ENCODE measurements at places on chromosomes 12 and 14.

- no peak for ATAC-seq
These were observed 5.9 kb upstream of the EID3 start for GRCh38 chr12:104297477-104298113.

DNA sequence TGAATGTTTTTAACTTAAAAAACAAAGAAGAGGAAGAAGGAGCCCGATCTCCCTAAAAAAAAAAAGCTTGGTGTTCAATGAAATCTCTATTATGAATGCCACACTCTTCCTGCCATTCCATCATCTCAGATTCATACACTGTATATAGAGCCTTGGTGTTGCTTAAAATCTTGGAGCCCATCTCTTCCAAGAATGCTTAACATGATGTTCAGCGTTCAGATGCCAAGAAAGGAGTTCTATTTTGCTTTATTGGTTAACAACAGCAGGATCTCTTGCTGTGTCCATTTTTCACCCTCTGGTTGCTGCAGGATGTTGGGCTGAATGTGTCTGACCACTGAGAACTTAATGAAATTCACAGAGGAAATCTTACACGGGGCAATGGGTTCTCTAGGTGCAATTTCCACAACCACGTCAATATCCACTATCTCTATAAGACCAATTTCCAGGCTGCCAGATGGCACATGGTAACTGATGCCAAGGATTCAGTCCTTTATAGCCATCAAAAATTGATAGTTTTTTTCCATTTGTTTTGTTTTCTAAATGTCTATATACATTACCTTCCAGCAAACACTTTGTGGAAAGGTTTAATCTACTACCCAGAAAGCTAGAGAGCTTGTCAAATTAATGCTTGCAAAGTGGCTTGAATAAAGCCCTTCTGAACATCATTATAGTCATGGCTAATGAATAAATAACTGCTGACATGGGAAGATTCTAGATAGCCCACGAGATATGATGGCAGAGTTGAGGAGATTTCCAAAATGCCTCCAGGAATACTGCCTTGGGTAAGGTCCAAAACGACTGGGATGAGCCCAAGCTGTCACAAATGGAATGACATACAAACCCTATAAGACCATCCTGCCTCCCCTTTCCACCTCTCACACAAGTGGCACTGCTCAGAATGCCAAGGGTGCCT is 26.5 kb downstream of the RERG start:
- no peak for ATAC-seq

DNA sequence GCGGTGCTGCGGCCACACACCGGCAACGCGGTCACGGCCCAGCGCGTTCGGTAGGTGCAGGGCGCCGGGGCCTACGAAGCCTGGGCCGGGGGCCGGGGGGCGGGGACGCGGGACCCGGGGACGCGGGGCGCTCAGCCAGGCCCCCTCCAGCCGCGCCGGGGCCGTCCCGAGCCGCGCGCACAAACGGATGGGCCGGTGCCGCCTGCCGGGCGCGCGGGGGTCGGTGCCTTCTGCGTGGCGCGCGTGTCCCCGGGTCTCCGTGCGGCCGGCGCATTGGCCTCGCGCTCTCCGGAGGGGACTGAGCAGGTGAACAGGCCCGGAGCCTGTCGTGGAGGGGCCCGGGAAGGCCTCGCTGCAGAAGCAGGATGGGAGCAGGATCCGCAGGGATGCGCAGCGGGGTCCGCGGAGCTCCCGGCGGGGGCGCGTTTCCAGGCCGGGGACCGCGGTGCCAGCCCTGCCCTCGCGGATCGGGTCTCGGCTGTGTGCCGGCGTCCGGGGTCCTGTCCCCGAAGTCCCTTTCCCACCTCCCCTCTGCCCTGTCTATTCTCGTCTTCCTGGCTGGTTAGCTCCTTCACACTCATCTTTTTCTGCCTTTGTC is 421 bp downstream of the GLT1D1 start:
- ATAC-seq, result peak; percentile 15

DNA sequence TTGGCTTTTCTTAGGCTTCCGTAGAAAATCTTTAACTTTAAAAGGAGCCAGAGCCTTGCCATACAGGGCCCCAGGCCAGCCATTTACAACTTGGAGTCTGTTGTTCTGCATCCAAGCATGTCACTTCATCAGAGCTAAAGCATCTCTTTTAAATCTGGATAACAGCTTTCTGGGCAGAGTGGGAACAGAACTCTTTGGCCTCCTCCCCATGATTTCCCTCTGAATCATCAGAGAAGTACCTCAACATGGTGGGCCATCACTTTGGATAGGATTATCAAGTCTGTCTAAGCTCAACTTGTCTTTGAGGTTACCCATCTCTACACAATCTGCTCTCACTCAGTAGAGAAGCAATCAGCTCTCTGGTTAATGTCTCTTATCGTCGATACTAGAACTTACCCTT is 170.9 kb downstream of the SLC6A15 start:
- no peak for ATAC-seq

DNA sequence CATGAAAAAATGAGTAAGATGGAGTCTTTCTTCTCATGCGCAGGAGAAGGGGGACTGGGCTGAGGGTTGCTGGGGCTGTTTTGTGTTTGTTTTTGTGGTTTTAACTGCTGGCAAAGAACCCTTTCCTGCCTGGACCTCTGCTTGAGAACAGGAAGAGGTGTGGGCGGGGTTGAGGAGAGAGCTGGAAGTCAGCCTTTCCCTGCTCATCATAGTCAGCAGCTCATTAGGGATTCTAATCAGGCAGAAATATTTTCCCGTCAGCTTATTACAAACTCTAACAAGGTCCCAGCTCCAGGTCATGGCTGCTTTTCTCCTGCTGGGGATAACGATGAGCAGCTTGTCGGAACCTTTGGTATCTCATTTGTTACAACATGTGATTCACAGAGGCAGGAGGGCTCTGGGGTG is 185.0 kb upstream of the NRXN3 start:
- ATAC-seq, result no peak

DNA sequence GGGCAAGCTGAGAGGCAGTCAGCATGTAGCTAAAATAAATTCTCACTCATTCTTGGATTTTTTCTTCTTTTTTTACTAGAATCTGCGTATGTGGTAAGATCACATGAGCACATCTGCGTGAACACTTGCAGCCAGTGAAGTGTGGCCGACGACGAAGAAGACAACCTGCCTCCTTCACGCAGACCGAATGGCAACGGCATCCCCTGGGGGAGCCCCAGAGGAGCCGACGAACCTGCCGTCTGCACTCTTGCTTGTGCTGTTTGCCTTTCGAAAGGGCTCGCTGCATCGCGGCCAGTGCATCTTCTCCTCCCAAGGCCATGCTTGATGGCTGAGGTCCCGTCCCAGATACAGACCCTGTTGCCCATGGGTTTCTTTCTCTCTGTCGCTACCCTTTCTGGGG is 113.8 kb downstream of the KCNK10 start:
- ATAC-seq, result no peak

GRCh38 chr12:29702972-29703371 is 80.8 kb downstream of the TMTC1 start:
- no peak for ATAC-seq

GRCh38 chr14:38199739-38200138 is 8.0 kb upstream of the SSTR1 start:
- ATAC-seq, result peak; percentile 80

DNA sequence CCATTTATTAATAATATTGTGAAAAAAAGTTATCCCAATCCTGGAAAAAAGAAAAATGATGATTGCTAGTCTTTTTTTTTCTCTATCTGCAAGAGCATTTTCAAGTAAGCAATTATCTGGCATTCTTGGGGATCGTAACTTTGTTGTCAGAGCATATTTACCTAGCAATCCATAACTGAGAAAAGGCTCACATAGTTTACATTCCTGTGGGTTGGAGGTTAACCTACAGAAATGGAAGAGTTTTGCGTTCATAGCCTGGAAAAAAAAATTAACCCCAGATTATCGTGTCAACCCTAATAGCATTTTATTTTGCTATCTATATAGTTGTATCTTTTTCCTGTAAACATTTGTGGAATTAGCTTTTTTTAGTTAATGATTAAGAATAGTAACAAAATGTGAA is 292.3 kb downstream of the DAD1 start:
- ATAC-seq, result no peak

DNA sequence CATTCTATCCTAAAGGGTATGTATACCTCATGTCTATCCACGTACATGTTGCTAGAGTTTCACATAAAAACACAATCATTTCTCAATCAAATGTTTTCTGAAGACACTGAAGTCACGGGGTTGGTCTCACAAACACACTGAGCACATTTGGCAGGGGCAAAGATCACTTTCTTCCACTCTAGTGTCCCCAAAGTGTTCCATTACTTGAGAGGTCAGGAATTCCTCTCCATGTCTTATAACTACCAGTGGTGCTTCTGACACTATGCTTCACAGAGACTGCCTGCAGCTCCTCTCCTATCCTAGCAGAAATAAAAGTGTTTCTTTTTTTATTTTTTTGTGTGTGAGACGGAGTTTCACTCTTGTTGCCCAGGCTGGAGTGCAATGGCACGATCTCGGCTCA is 19.1 kb downstream of the ZFYVE1 start:
- no peak for ATAC-seq

GRCh38 chr12:116323406-116324386 is 46.2 kb upstream of the MED13L start:
- no peak for ATAC-seq

- no peak for ATAC-seq
These were observed 364.1 kb downstream of the PCNX1 start for GRCh38 chr14:71271166-71271945.

- ATAC-seq, result peak; percentile 23
These were observed 17.4 kb downstream of the SDSL start for GRCh38 chr12:113439606-113440030.

- no peak for ATAC-seq
These were observed 869 bp upstream of the RIMBP2 start for GRCh38 chr12:130716969-130717366.

GRCh38 chr14:64801800-64802199 is 77.9 kb downstream of the SPTB start:
- no peak for ATAC-seq

DNA sequence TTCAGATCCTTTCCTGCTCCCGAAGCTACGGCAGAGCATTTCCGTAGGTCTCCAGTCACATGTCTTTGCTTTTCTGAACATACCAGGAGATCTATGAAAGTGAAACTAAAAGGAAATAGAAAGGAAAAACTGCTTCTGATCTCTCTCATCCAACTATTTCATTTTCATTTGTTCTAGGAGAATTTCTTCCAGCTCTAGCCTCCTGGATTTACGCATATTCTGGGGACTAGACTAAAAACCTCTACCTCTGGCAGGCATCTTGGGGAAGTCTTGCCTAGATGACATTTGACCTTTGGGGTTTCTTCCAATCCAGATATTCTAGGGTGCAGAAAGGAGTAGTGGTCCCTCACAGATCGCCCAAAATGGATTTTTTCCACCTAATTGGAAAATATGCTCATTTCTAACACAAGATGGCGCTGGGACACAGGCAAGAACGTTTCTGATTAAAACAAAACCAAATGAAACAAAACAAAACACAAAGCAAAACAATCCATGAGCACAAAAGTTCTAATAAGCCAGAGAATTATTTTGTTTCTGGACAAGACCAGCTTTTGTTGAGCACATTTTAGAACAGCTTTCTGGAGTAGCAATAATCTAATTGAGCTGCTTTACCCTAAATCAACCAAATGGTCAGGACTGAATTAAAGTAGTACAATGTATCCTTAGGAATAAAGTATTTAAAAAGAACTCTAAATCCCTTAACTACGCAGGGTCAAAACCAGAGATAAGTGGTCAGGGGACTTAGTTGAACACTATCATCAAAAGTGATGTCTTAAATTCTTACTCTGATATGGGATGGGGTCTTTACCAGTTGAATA is 12.3 kb upstream of the PARP11 start:
- ATAC-seq, result no peak

- ATAC-seq, result no peak
These were observed 63.2 kb upstream of the SLC24A4 start for GRCh38 chr14:92259613-92260357.

DNA sequence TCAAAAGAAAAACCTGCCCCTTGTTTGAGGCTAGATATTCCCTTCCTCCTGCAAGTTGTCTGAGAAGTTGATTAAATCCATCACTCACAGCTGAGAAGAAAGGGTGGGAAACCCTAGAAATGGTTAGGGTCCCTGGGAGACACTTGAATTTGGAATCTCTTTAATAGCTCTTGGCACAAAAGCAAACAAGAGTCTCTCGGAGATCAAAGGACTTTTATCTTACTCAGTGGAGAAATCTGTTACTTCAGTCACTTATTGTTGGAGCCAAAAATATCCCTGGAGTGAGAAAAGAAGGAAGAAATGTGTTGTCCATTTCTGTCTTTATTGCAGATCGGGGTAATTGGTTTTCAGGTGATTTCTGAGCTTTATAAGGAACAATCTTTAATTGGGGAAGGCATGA is 47.0 kb downstream of the TMEM132C start:
- no peak for ATAC-seq

GRCh38 chr14:85038526-85039352 is 491.2 kb upstream of the FLRT2 start:
- no peak for ATAC-seq

DNA sequence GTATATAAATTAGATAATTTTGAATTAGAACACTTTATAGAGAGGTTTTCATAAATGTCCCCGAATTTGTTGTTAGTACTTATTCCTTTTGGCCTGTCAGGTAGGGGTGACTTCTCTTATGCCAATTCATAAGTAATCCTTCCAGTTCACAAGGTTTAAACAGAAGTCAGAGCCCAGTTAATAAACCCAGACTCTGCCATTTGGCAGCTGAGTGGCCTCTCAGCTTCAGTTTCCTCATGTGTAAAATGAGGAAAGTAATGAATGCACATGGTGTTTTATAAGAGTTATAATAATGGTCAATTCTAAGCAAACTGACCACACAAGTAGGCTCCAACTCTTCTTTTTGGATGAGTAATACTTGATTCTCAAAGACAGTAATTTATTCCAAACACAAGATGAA is 10.3 kb downstream of the MTERF2 start:
- no peak for ATAC-seq

GRCh38 chr12:74614426-74614825 is 76.8 kb downstream of the ATXN7L3B start:
- no peak for ATAC-seq

DNA sequence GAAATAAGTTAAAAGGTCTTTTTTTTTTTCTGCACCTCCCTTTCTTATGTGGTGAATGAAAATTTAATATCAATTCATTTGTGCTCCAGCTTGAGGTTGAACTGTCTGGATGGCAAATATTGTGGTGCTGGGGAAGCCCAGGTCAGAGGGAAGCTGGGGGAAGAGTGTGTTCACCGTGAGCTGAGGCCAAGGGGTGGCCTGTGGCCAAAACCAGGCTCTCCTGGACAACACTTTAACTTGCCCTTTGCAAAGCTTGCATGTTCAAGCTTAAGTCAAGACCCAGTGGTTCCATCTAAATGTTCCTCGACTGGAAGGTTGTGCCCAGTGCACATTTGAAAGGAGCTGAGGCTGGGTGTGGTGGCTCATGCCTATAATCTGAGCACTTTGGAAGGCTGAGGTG is 28.8 kb downstream of the DRAM1 start:
- no peak for ATAC-seq

- no peak for ATAC-seq
These were observed 23.4 kb upstream of the TMX1 start for GRCh38 chr14:51216602-51217001.

Measured in esophagus mucosa (tissue), 1 donor.